ENCODE measurements at places on chromosomes 7 and 10.

DNA sequence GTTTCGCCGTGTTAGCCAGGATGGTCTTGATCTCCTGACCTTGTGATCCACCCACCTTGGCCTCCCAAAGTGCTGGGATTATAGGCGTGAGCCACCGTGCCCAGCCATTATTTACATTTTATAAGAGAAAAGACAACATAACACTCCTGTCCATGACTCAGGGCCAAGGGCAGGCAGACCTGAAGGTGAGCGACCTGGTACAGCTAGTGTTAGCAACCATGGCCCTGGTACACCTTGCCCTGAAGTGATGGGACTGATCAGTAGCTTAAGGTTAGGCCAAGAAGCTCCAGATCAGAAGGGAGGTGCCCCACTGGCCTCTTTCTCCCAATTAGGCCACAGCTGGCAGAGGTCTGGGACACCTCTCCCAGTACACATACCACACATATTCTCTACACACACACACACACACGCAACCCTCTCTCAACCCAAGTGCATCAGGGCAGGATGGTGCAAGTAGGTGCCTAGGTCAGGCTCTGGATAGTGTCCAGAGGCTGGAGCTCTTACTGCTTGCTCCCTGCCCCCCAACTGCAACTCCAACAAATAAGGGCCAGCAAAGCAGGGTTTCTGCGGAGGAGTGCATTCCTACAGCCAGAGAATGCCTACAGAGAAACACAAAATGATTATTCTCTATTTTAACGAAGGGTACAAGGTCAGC lies 43.8 kb downstream of the DPCD start:
- no peak for DNase-seq

DNA sequence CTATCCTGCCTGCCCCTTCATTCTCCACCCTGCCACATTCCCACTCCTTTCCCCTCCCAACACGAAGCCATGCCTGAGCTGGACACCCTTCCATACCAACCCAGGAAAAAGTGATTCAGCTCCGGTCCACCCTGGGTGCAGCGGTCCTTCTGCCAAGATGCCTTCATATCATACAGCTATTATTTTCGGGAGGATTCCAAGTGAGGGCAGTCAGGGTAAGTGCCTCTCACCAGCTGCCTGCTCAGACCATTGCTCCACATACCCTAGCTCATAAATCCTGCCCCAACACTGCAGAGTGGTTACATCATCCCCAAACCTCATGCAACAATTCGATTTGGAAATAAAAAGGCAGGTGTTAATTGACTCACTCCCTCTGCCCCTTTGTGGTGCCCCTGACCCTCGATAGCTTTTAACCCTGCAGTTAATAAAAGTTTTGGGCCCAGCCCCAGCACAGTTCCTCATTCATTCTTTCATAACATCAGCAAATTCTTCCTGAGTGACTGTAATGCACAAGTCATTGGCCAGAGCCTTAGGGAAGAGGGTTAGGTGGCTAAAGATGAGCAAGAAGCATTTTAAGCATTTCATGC lies 42.6 kb downstream of the ZNF503 start:
- no peak for DNase-seq

GRCh38 chr7:85600395-85600794 lies 413.5 kb upstream of the SEMA3D start:
- no peak for DNase-seq

DNA sequence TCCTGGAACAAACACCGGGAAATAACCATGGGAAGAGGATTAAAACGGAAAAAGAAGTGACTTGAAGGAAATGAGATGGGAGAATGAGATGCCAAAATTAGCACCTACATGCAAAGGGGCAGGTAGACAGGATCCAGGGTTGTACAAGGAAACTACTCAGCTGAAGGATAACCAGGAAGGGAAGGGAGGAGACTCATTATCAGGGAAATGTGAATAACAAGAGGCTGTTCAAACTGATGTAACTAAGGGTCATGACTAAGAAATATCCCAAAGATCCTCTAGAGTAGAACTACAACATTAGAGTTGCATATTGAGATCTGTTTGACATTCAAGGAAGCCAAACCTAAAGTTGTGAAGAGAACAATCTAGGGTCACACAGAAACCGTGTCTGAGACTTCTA lies 166.2 kb upstream of the SP8 start:
- no peak for DNase-seq

DNA sequence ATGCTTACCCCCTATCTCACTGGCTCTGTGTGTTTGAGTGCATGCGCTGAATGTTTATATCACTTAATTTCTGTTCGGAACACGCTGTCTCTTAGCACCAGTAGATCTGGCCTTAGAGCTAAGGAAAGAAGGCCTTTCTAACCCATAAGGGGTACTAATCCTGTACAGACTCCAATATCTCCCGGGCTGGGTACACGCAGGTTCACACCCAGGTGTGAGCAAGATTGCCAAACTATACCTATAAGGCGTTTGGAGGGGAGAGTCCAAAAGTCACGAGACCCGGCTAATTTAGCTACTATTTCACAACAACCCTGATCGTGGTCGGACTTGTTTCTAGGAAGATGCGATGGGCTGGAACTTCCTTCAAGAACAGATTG lies 727 bp upstream of the PDSS1 start:
- DNase-seq, result no peak

Measured in NCI-H1105 (cell line).